ENCODE measurements at places on chromosomes 12 and 14.

- no peak for DNase-seq
Observed at GRCh38 chr12:109258201-109258600, 50.9 kb downstream of the FOXN4 start.

GRCh38 chr14:37168721-37169120 lies 3.7 kb downstream of the SLC25A21 start:
- no peak for DNase-seq

- no peak for DNase-seq
Observed at GRCh38 chr14:60093080-60093479, 1.4 kb downstream of the PCNX4 start.

GRCh38 chr12:124321556-124322270 lies 26.8 kb downstream of the RFLNA start:
- no peak for DNase-seq

DNA sequence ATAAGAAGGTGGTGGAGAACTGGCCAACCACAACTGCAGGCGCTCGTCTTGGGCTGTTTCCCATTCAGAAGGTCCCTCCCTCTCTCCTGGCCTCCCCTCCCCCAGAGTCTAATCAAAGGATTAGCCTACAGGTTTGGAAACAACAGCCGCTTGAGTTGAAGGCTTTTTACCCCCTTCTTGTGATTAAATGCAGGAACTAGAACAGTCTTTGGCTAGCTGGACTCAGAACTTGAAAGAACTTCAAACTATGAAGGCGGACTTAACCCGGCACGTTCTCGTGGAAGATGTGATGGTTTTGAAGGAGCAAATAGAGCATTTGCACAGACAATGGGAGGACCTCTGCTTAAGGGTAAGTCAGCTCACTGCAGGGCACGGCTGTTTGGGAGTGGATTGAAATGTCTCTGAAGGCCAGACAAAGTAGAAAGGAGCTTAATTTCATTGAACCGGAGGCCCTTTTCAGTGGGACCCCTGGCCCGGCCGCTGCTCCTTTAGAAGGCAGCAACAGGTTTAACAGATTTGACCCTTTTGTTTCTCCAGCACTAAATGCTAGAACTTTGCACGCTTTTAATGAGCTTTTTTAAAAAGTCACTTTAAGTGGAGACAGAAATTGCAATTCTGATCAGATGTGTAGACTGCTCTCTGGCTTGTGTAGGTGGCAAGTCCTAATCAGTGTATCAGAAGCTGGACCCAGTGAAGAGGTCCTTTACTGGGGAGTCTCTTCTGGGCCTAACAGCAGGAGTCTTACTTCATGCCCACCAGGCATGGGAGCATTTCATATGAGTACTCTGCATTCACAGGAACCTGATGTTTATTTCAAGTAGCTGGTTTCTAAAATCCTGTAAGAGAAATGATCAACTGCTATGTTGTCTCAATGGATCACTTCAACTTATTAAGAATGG lies 107.7 kb downstream of the ESR2 start:
- DNase-seq, result no peak

DNA sequence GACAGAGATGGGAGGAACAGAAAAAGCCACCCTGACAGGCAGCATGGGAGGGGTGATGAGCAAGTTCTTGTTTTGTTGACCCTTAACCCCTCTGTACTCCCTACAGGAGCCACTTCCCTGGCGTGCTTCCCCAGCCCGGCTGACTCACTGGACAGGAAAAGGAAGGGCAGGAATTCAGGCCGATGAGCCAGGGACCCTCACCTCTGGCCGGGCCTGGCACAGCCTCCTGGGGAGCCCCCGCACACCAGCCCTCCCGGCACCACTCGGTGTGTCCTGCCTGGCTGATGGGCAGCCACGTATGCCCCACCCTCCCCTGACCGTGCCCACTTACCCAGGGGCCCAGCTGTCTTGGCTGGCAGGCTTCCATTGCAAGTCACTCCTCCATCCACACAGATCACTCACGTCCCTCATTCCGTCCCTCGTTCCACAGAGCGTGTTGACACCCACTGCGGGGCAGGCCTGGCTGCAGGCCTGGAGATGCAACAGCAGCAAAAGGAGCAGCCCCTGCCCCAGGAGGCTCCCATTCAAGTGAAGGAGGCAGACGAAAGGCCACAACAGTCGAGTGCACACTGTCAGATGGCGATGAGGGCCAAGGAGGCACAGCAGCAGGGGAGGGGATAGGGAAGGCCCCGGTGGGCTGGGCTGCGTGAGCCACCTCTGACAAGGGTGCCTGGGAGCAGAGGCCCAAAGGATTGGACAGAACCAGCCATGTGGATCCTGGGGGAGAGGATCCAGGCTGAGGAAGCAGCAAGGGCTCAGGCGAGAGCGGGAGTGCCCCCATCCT lies 19.7 kb upstream of the CD9 start:
- DNase-seq, result no peak

- no peak for DNase-seq
Observed at GRCh38 chr14:55911776-55912175, 206.4 kb upstream of the PELI2 start.

DNA sequence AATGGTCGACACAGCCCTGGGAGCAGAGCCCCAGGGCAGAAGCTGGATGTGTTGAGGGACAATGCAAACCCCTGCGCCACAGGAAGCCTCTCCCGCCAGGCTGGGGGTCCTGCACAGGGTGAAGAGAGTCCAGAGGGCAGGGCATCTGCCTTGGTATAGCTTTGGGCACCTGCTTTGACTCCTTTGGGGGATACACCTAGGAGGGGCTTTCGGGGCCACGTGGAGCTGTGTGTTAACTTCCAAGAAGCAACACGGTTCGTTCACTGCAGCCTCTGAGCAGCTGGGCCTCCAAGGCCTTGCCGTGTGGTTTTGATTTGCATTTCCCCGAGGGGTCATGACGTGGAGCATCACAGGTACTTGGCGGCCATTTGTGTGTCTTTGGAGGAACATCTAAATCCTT lies 5.8 kb upstream of the PUS1 start:
- DNase-seq, result no peak

GRCh38 chr12:121112496-121112895 lies 20.2 kb upstream of the P2RX7 start:
- no peak for DNase-seq

- DNase-seq, result no peak
Observed at GRCh38 chr14:51860825-51861499, 550 bp downstream of the GNG2 start.

- DNase-seq, result no peak
Observed at GRCh38 chr12:64687816-64688215, 71.4 kb downstream of the GNS start.
